ENCODE measurements at places on chromosomes 3 and 15. TPM values are rescaled to one million over a fixed set of nuclear protein-coding genes. Genes with fewer than 3 reads are reported as not detected.

The CCR9 gene
- 4.0 TPM for total RNA-seq

The CCR4 gene
- 99.6 TPM for total RNA-seq

The CHST13 gene
- 0.42 TPM for total RNA-seq

GRCh38 chr3:178203650-178204049, 332.6 kb upstream of the KCNMB2 start:
- H3K27ac ChIP-seq, result no peak overlapping the region
- no peaks in the 10 kb centered on the region for H3K27me3 ChIP-seq

DNA sequence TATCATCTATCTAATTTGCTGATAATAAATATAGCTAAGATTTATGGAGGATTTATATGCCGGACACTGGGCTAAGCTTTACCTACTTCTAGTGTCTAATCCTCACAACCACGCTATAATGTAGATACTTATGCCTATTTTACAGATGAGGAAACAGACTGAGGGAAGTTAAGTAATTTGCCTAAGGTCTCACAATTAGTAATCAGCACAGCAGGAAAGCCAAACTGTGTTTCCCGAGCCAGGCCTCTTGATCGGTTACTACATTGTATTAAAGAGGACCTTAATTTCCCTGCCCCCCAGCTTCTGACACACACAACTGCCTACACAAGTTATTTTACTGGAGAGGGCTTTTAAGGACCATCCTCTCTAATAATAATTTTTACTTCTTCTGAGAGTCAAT, 40.9 kb downstream of the ONECUT1 start:
- H3K36me3 ChIP-seq, result no peaks in the 10 kb centered on the region
- peaks cover 6% of the 10 kb centered on the region for H3K27me3 ChIP-seq
- no peaks in the 10 kb centered on the region for H3K4me1 ChIP-seq

DNA sequence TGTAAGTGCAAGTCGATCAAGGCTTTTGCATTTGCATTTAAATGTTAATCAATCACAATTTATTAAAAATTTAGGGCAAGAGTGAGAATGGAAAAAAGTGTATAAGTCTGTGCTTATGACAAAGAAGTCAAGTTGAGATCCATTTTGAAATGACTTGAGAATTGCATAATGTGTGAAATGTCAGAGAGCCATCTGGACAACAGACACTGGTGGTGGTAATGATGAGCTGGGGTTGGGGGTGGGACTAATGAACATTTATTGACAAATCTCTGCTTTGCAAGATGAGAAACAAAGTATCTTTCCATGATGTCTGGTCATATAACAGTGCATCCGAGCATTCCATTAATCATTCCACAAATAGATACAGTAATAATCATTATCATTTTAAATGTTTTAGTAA, 89.4 kb upstream of the ZBTB20 start:
- H3K4me3 ChIP-seq, result no peak overlapping the region
- H3K4me1 ChIP-seq, result no peaks in the 10 kb centered on the region
- H3K27me3 ChIP-seq, result no peaks in the 10 kb centered on the region
- no peak for DNase-seq
- no peak overlapping the region for H3K27ac ChIP-seq

DNA sequence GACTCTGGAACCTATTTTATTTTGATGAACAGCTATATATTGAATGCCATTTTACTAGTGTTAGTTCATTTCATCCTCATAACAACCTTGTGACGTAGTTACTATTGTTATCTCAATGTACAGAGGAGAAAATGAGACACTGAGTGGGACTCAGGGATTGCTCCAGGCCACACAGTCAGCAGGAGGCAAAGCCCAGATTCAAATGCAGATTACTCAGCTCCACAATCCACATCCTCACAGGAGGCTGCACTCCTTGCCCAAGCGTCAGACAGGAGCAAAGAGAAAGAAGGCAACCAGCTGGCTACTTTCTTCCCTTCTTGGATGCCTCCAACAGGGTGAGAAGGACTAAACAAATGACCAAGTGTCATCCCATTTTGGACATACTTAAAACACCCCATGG, 92.0 kb upstream of the CCDC54 start:
- no peak overlapping the region for H3K27ac ChIP-seq
- H3K36me3 ChIP-seq, result no peaks in the 10 kb centered on the region
- no peak for DNase-seq
- no peak overlapping the region for H3K4me3 ChIP-seq
- no peaks in the 10 kb centered on the region for H3K27me3 ChIP-seq

DNA sequence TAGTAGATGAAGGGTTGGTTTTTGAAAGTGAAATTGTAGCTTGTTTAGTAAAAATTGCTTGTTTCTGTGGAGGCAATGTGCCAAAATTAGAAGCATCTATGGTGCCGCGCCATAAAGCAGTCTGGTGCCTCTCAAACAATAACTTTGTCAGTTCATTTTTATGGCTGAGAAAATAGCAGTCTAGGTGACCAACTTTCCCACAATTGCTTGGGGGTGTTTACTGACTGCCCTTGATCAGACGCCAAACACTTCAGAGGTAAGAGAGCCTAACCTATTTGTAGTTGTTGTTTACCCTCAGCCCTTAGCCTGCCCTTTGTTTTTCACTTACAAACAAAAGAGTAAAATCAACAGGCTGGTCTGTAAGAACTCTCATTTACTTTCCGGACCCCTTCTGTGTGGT, 174.5 kb downstream of the FNDC3B start:
- no peaks in the 10 kb centered on the region for H3K27me3 ChIP-seq
- no peak for DNase-seq
- H3K4me1 ChIP-seq, result no peaks in the 10 kb centered on the region
- no peaks in the 10 kb centered on the region for H3K36me3 ChIP-seq
- H3K4me3 ChIP-seq, result no peak overlapping the region

All from CD4-positive, alpha-beta memory T cell (primary cell).